ENCODE measurements at places on chromosomes 12 and 14.

GRCh38 chr14:30971586-30971985, 53.9 kb upstream of the AP4S1 start:
- DNase-seq: no peak

DNA sequence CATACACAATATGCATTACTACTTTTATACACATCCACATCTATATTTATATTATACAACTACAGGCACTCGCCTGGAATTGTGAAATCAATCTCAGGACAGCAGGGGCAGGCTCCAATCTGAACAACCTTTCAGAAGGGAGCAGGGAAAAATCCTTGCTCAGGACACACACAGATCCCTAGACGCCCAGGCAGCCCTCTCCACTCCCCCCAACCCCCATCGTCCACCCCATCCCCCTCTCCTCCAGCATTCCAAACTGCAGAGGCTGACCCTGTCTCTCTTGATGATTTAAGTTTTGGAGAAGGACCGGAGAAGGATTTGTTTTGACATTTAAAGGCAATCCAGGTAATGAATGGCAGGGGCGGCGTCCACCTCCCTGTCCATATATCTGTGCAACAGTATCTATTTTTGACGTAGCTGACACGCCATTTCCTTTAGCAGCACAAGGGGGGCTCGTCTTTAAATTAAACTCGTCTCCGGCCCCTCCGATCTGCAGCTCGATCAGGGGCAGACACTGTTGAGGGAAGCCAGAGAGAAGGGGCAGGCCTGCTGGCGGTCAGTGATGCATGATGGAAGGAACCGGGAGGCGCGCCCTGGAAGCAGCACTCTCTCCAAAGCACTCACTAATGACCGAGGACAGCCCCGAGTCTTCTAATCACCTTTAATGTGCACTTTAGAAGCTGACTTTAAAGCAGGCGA, 95.0 kb upstream of the TBX5 start:
- DNase-seq: no peak

DNA sequence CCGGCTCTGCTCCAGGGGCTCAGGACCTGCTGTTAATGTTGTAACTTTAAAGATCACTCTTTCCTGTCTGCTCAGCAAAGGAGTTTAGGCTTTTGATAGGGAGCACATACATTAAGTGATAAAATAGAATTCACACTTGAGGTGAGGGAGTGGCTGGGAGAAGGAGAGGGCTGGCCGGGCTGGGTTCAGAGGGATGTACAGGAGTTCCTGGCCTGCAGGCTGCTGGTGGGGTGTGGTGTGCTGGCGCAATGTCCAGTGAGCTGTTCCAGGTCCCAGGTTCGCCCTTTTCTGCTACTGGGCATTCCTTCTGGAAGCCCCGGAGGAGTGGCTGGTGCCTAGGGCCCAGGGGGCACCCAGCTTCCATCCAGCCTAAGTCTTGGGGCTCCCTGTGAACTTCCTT, 17.8 kb downstream of the KIF26A start:
- no peak for DNase-seq

GRCh38 chr14:55847766-55848165, 267.8 kb downstream of the KTN1 start:
- DNase-seq: no peak

DNA sequence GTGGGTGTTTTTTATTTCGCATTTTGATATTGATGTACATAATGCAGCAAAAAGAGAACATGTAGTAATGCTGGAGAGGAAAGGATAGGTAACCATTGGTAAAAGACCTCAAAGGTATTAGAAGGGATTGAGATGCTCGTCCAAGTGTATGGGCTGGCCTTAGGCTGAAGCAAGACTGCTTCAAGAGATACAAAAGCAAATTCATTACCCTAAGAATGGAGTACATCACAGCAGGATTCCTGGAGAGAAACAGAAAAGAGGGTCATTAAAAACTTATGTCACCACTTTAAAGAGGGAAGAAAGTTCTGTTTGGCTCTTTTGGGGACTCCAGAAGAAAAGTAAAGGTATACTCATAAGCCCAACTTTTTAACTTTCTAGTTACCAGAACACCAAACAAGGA, 420.5 kb downstream of the ZFP36L1 start:
- no peak for DNase-seq

DNA sequence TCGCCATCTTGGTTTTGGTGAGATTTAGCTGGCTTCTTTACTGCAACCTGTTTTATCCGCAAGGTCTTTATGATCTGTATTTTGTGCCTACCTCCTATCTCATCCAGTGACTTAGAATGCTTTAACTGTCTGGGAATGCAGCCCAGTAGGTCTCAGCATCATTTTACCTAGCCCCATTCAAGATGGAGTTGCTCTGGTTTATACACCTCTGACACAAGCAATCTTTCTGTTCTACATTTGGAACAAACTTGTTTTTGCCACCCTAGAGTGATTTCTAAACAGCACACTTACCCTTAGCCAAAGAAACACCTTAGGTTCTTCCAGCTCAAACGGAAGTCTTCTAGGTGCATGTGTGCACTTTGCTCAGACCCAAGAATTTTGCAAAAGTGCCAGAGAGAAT, 122.3 kb downstream of the CCDC60 start:
- no peak for DNase-seq

GRCh38 chr12:82651489-82651888, 35.2 kb upstream of the TMTC2 start:
- DNase-seq: no peak

DNA sequence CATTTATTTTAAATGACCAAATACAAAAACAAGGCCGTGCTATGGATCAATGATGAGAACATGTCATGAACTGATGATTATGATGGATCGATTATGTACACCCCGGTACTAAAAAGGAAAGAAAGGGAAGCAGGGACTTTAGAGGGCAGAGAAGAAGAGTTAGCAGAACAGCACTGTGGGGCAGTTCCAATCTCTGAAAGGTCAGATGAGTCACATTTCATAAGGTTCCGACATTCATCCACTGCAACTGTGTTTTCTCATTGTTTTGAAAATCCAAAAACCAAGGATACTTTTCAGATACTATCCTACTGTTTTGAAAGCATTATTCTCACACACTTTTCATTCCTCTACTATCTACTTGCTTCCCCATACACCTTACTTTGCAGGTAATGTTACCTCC, 169.3 kb downstream of the STXBP6 start:
- DNase-seq: no peak

- peak; percentile 72 for DNase-seq
Measured at GRCh38 chr14:93619176-93619793, 169.0 kb downstream of the PRIMA1 start.

- DNase-seq: no peak
Measured at GRCh38 chr12:92118826-92119536, 26.7 kb downstream of the BTG1 start.

DNA sequence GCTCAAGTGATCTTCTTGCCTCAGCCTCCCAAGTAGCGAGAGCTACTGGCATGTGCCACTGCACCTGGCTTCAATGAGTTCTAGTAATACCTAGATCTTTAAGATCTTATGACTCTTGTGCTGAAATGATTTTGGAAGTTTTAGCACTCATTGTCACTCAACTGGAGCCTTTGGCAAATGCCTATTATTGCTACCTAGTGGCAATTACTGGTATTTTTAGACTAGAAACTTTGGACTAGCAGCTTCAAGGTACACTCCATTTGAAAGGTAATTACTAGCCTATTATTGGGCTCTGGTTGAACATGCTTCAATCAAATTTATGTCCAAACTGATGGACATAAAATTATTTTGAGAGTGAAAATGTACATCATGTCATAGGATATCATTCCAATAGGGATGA, 80.7 kb upstream of the MUCL1 start:
- DNase-seq: no peak

DNA sequence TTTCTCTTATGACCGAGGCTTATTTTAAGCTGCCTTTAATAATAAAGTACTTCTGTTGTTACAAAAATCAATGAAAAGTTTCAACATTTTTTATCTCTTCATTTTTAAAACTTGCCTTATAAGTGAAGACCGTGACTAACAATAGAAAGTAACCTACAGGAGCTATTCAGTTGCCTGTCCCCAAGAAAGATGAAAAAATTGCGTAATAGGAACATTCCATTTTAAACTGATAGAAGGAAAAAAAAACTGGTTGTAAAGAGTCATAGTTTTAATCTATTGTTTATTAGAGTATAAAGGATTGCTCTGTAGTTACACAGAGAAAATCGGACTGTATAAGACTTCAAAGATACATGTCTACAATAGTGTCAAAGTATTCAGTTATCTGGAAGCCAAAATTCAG, 83.3 kb downstream of the DAAM1 start:
- DNase-seq: no peak

GRCh38 chr12:20283482-20283881, 84.9 kb upstream of the PDE3A start:
- no peak for DNase-seq

GRCh38 chr14:97070259-97070658, 273.1 kb downstream of the VRK1 start:
- no peak for DNase-seq

GRCh38 chr12:108784270-108784669, 53.0 kb upstream of the CORO1C start:
- no peak for DNase-seq

DNA sequence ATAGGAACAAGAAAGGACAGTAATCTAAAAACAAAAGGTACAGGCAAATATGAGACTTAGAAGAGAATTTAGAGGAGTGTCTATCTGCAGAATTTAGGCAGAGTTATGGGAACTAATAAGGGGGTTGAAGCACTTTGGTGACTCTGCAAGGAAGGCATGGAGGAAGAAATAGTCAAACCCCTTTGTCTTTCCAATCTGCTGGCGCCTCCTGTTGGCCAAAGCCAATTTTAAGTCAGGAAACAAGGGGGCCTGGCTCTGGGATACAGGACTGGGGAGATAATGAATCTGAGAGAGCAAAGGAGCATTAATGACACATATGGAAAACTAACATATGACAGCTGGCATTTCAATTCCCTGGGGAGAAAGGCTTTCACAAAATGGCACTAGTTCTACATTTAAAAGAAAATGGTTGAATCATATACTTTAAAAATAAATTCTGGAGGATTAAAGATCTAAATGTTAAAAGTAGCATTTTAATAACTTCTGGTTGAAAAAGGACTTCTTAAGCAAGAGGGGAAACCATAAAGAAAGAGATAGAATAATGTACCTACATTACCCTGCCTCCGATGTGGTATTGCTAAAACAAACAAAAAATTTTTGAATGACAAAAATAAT, 48.5 kb upstream of the CSRP2 start:
- peak; percentile 96 for DNase-seq

GRCh38 chr12:47991106-47992061, 12.9 kb downstream of the COL2A1 start:
- DNase-seq: no peak

DNA sequence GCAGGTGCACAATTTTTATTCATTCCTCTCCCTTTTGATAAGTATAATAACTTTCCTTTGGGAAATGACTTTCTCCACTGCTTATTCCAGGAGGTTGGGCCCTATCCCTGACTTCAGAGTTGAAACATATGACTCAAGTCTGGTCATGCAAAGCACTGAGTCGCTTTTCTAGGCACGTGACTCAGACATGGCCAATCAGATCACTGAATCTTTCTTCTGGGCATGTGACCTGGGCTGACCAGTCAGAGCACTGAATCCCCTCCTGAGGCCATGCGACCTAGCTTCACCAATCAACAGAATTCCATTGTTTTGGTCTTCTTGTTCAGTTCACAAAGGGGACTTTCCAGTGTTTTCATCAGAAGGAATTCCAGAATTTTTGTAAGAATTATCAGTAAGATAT, 377.1 kb upstream of the KITLG start:
- no peak for DNase-seq

- no peak for DNase-seq
Measured at GRCh38 chr12:47887529-47887928, 17.3 kb downstream of the VDR start.

DNA sequence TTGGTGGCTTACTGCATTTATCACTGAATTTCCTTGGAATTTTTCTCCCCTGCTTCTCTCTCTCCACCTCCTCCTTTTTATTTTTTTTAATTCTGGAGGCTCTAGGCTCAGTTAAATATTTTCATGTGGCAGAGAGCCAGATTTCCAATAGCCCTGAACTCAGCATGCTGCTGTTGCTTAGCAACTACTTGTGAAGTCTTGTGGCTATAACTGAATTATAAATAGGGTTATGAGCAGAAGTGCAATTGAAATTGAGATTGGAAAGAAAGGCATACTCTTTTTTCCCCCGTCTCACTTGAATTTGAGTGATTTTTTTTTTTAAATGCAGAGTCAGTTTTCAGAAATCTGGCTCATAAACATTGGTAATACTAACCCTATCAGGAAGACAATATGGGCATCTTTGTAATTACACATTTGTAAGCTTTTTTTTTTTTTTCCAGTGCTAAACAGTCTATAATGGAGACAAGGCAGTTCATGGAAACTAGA, 38.3 kb downstream of the ATF7IP start:
- no peak for DNase-seq

GRCh38 chr12:127712561-127712960, 554.4 kb upstream of the TMEM132C start:
- no peak for DNase-seq

GRCh38 chr14:38762426-38762825, 340.6 kb downstream of the SEC23A start:
- no peak for DNase-seq

- no peak for DNase-seq
Measured at GRCh38 chr14:92956961-92957360, 34.0 kb downstream of the CHGA start.

- no peak for DNase-seq
Measured at GRCh38 chr12:116717466-116718437, 20.1 kb downstream of the SPRING1 start.

DNA sequence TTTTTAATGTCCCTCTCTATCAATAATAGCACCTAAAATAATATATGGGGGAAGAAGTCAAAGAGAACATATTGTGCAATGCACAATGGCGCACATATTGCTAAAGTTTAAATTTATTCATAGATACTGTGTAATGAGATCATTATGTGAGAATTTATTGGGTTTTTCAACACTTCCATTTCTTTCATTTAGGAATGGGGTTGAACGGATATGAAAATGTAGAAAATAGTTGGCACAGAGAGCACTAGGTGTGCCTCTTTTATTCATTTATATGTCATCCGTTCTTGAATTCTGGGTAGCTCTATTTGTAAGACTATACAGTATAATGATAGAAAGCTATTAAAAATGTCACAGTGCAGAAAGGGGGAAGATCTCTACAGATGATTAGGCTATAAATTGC, 63.9 kb downstream of the ATG14 start:
- no peak for DNase-seq

GRCh38 chr12:67634303-67634761, 14.2 kb upstream of the DYRK2 start:
- no peak for DNase-seq

- peak; percentile 93 for DNase-seq
Measured at GRCh38 chr14:96204151-96205058, at the start of gene BDKRB2. Gene BDKRB2, plus strand, starts transcription at chr14:96204839. Its CDS starts 32,269 bp downstream, at chr14:96237108.

GRCh38 chr12:94322346-94322745, 137.3 kb downstream of the CEP83 start:
- no peak for DNase-seq

GRCh38 chr14:92898566-92899131, 24.3 kb upstream of the CHGA start:
- no peak for DNase-seq

- peak; percentile 75 for DNase-seq
Measured at GRCh38 chr12:107761502-107761904, 566 bp upstream of the PRDM4 start.
